Activated CD4-positive, alpha-beta T cell treated with anti-CD3 and anti-CD28 coated beads for 24 hours (primary cell): ENCODE measurements at places on chromosomes 1 and 21.

- DNase-seq: no peak
Observed at GRCh38 chr1:70295749-70296148, 58.8 kb downstream of the ANKRD13C start.

- peak; percentile 85 for DNase-seq
Observed at GRCh38 chr1:10960411-10961299, 51.8 kb upstream of the TARDBP start.

DNA sequence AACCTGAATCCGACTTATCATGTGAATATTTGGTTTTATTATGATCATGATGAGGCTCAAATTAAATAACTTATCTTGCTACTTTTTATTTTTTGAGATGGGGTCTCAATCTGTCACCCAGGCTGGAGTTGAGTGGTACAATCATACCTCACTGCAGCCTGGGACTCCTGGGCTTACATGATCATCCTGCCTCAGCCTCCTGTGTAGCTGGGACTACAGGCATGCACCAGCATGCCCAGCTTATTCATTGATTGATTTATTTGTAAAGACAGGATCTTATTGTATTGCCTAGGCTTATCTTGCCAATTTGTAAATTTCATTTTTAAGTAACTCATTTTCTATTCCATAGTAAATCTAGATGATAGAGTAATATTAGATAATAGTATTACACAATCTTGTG lies 84.3 kb downstream of the COL11A1 start:
- no peak for DNase-seq

DNA sequence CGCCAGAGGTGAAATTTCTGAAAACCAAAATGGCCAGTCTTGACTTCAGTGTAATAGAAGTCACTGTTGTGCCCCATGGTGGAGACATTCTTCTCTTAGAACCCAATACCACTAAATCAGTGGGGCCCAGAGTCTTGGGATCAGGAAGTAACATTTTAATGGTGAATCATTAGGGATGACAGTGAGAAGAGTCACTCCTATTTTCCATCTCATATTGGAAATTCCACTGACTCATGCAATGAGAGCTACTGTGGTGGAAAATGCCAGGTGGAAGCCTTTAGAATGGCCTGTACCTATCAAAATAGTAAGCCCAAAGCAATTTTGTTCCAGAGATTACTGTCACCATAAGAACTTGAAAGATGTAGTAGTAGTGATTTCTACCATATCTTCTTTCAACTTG lies 20.6 kb upstream of the PPM1J start:
- no peak for DNase-seq

GRCh38 chr1:222443566-222443965 lies 104.3 kb downstream of the HHIPL2 start:
- no peak for DNase-seq

- no peak for DNase-seq
Observed at GRCh38 chr1:224544346-224545110, 71.6 kb upstream of the CNIH3 start.

DNA sequence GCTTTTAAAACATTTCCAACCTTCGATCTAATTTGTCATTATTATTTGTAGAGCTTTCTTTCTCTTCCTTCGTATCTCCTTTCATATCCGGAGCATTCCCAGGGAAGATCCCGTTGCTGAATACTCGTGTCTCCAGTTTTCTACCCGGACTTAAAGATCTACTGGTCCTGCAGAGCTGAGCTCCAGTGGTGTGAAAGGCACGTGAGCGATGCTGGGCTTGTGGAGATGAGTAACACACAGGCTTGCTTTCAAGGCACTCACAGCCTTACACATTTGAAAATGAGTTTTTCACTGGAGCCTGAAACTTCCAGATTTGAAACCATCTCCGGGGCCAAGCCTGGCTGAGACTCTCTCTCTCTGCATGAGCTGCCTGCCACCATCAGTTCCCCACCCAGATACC lies 428.3 kb downstream of the KIF26B start:
- no peak for DNase-seq

DNA sequence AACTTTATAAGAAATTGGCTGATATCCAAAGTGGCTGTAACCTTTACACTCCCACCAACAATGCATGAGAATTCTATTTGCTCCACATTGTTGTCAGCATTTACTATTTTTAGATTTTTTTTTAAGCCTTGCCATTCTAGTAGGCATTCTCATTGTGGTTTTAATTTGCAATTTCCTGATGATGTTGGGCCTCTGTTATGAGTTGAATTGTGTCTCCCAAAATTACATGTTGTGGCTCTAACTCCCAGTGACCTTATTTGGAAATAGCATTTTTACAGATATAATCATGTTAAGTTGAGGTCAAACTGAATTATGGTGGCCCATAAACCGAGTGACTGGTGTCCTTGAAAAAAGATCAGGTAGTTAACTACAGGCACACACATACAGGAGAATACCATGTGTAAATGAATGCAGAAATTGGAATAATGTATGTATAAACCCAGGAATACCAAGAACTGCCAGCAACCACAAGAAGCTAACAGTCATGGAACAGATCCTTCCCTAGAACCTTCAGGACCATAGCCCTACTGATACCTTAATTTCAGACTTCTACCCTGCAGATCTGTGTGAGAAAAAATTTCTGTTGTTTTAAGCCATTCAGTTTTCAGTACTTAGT lies 348.8 kb upstream of the DAB1 start:
- no peak for DNase-seq
